ENCODE measurements at places on chromosomes 5 and 9. TPM values are rescaled to one million over a fixed set of nuclear protein-coding genes. Genes with fewer than 3 reads are reported as not detected.

- DNase-seq = no peak
Observed at GRCh38 chr5:53257806-53258373, 148.3 kb upstream of the MOCS2 start.

GRCh38 chr5:143807401-143807800, 4.6 kb upstream of the HMHB1 start:
- DNase-seq = no peak

DNA sequence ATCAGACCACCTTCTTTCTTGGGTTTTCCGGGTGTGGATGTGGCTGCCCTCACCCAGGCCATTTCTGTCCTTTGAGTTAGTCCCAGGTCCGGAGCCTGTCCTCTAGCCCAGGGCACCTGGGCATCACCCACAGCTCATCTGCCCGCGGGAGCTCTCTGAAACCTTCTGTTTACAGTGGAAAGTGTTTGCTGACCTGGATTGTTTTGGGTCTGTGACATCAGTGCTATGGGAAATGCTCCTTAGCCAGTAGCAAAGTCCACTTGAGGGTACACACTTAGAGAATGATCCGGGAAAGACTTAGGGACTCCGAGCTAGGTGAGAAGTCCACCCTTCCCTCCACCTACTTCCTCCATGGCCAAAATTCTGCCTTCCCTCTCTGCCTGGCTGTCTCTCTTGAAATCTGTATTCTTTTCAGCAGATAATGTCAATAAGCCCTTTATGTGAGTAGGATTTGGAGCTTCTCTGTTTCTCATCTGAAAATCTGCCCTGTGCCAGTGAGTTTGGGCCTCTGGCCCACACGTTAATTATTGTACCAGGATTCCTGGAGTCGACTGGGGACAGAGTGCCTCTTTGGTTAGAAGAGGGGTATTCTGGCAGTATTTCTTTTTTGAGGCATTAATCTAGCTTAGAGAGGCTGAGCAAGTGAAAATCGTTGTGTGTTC, 19.9 kb downstream of the ABLIM3 start:
- no peak for DNase-seq

GRCh38 chr9:16484744-16485143, 385.7 kb downstream of the BNC2 start:
- DNase-seq = no peak

DNA sequence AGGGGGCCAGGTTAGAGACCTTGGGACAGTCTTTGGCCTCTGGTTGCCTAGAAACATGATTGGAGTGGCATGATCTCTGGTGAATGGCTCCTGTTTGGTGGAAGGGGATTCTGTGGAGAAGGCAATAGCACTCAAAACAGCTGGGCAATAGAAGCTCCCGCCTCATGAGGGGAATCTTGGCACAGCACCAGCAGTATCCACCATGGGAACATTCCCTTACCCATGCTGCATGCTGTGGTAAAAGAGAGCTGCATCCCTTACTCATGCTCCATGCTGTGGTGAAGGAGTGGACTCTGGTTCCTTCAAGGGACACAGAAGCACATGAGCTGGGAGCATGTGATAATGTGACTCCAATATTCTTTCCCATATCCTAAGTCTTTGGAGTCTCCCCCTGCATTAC, 160.6 kb downstream of the PJA2 start:
- DNase-seq = no peak

GRCh38 chr5:41869724-41870626, at the start of gene OXCT1:
Gene OXCT1, minus strand, starts transcription at chr5:41870425. Its CDS starts 67 bp downstream, at chr5:41870358.
- DNase-seq = peak; percentile 90

DNA sequence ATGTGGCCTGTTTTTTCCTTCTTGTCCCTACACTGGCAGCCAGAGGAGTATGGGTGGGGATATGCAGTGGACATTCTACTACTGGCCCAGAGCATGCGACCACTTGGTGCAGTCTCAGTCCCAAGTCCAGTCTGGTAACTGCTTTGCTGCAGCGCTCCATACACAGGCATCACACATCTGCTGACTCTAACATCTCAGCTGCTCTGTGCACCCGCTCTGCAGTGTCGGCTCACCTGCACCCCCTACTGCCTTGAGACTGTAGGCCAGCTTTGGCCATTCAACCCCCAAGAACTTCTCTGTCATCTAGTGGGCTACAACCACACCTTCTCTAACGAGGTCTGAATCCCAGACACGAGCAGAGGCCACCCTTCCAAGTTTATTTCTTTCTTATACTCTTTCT, 46.4 kb upstream of the SLCO6A1 start:
- DNase-seq = no peak

GRCh38 chr5:138884094-138884493, 9.0 kb upstream of the LRRTM2 start:
- no peak for DNase-seq

DNA sequence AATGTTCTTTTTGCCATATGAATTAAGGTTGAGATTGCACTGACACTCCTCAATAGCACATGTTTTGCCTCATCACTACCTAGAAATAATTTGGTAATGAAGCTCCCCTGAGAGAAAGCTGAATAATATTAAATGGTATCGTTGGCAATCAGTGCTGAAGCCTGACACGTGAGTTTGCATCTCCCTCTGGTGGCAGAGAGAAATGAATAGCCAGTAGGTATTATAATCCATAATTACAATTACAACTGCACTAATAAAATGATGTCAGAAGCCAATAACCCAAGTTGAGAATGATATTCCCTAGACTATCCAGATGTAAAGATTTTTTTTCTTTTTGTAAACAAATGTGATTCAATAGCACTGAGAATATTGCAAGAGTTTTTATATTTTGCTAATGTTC, 700.3 kb downstream of the PTPRD start:
- no peak for DNase-seq

- peak; percentile 5 for DNase-seq
Observed at GRCh38 chr9:74205056-74205455, 292.1 kb upstream of the RORB start.

- DNase-seq = no peak
Observed at GRCh38 chr9:13532407-13532806, 252.9 kb upstream of the MPDZ start.

DNA sequence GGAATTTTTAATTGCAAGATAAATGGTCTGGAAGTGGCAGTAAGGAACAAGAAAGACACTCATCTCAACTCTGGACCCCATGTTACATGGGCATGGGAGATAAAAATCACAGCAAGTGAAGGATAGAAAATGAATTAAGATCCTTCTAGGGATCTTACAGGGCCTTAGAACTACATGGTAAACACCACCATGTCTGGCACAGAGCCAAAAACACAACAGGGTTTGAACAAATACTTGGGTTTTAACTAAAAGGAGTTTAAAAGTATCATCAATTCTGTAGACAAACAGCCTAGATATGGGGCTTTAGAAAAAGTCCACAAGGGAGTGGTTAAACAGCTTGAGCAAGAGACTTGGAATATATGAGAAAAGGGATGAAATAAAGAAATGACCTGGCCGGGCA, 366.4 kb downstream of the ARL15 start:
- DNase-seq = no peak

The PCDHGA2 gene
- 2.0 TPM for polyA plus RNA-seq

The UIMC1 gene
- 24.2 TPM for polyA plus RNA-seq

The CTXN3 gene
- 2.4 TPM for polyA plus RNA-seq

The ARID3C gene
- not detected for polyA plus RNA-seq

The NIPAL4 gene
- polyA plus RNA-seq = 1.0 TPM

The SPIN1 gene
- 68.9 TPM for polyA plus RNA-seq

The C5orf63 gene
- polyA plus RNA-seq = 8.9 TPM

The PSAT1 gene
- 44.7 TPM for polyA plus RNA-seq

Measured in muscle of leg (tissue), 16 donors.